Tibial nerve (tissue), 4 donors: ENCODE measurements at places on chromosomes 7 and 10.

- H3K4me1 ChIP-seq: no peaks in the 10 kb centered on the region
- no peak overlapping the region for H3K4me3 ChIP-seq
- no peaks in the 10 kb centered on the region for H3K36me3 ChIP-seq
These were observed 64.0 kb downstream of the CTBP2 start for GRCh38 chr10:125096371-125096770.

- H3K4me3 ChIP-seq: no peak overlapping the region
- H3K4me1 ChIP-seq: no peaks in the 10 kb centered on the region
- no peaks in the 10 kb centered on the region for H3K36me3 ChIP-seq
- no peak overlapping the region for H3K27ac ChIP-seq
- no peak for DNase-seq
These were observed 47.8 kb upstream of the FRMD4A start for GRCh38 chr10:14378387-14378960.

- no peak overlapping the region for H3K4me3 ChIP-seq
- no peaks in the 10 kb centered on the region for H3K27me3 ChIP-seq
- no peaks in the 10 kb centered on the region for H3K4me1 ChIP-seq
- no peak for DNase-seq
These were observed 125.5 kb downstream of the KCND2 start for GRCh38 chr7:120398284-120399000.

DNA sequence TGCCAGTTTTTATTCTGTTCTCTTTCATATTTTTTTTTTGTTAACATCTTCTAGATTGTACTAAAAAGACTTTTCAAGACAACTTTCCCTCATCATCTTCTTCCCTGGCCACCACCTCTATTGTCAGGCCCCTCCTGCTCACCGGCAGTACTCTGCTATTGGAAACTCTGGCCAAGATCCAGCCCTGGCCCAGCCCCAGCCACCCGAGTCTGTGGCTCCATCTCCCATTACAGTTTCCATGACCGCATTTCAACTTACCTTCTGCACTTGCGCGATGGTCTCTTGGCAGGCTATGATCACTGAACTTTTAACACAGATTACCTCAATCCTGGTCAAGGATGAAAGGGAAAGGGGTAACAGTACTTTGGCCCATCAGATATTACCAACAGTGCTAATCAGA, 137.7 kb upstream of the POM121L12 start:
- H3K36me3 ChIP-seq: no peaks in the 10 kb centered on the region
- no peak overlapping the region for H3K27ac ChIP-seq
- no peaks in the 10 kb centered on the region for H3K4me1 ChIP-seq
- no peak overlapping the region for H3K4me3 ChIP-seq

DNA sequence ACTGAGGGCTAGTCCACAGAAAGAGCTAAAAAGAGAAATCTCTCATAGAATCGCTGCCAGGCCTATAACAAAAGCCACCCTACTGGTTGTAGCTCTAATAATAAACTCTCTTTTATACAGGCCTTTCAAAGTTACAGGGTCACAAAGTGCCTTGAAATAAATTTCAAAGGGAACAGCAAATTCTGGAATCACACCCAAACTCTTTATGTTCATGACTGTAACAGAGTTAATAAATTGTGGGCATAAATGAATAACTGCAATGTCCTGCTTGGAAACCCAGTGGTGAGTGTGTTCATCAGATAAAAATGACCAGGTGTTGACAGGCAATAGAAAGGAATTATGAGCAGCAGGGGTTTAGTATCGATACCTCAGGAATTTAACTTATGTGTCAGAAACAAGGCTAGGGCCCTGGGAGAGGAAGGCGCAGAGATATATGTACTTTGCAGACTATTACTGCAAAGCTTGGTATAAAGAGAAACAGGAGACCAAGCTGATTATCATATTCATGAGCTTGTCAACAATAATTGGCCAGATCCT, 9.3 kb downstream of the CDC14C start:
- no peaks in the 10 kb centered on the region for H3K4me1 ChIP-seq
- DNase-seq: no peak
- no peak overlapping the region for H3K4me3 ChIP-seq
- H3K36me3 ChIP-seq: no peaks in the 10 kb centered on the region
- H3K27me3 ChIP-seq: no peaks in the 10 kb centered on the region

DNA sequence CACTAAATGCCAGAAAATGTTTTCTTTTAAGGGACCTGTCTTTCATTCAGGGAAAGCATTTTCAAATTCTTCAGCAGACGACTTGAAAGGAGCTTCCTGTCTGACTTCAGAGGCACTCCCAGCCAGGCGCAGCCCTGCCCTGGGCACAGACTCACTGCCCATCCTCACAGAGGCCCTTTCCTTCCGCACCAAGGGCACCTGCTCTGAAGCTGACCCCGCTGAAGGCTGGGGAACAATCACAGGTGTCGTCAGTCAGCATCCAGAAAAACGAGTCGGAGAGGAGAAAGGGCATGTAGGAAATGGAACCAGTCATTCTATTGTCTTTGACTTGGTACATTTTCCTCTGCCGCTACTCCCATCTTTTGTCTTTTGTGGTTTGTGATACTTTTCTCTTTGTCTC, 125.3 kb upstream of the PARD3 start:
- no peaks in the 10 kb centered on the region for H3K36me3 ChIP-seq
- no peaks in the 10 kb centered on the region for H3K4me1 ChIP-seq
- DNase-seq: no peak
- H3K4me3 ChIP-seq: no peak overlapping the region

DNA sequence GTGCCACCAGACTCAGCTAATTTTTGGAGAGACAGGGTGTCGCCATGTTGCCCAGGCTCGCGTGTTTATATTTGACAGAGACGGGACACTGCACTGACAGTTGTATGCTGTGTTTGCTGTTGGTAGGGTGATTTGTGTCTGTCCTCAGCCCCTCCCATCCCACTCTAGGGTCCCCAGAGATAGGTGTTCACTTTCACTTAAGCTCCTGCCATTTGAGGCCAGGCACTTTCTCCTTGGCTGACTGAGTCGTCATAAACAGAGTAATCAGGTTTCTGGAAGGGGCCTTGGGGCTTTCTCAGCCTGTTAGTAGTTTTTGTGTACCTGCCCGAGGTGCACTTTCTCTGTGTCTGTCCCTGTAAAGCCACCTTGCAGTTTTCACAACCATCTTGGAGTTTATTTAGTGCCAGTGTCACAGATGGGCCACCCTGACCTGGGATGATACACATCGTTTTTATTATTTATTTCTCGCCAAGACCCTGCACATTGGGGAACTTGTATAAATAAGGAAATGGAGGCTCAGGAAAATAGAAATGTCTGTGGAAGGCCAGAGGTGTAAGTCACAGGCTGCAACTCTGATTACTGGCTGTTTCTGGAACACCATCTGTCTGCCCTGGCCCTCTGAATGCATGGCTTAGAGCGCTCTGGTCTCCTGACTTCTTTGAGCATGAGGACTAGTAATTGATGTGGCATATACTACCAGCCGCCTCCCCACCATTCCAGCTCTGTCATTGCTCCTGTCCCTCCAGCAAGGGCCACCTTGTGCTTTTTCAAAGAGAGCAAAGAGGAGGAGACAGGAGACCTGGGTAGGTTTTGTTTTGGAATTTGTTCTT, 81.9 kb upstream of the PDCD4 start:
- no peaks in the 10 kb centered on the region for H3K4me1 ChIP-seq
- DNase-seq: no peak
- H3K27ac ChIP-seq: no peak overlapping the region
- no peak overlapping the region for H3K4me3 ChIP-seq
